Stimulated activated CD4-positive, alpha-beta T cell treated with anti-CD3 and anti-CD28 coated beads, Interleukin-2, amount 100 ng/mL, for 24 hours (primary cell): ENCODE measurements at places on chromosomes 4 and X.

DNA sequence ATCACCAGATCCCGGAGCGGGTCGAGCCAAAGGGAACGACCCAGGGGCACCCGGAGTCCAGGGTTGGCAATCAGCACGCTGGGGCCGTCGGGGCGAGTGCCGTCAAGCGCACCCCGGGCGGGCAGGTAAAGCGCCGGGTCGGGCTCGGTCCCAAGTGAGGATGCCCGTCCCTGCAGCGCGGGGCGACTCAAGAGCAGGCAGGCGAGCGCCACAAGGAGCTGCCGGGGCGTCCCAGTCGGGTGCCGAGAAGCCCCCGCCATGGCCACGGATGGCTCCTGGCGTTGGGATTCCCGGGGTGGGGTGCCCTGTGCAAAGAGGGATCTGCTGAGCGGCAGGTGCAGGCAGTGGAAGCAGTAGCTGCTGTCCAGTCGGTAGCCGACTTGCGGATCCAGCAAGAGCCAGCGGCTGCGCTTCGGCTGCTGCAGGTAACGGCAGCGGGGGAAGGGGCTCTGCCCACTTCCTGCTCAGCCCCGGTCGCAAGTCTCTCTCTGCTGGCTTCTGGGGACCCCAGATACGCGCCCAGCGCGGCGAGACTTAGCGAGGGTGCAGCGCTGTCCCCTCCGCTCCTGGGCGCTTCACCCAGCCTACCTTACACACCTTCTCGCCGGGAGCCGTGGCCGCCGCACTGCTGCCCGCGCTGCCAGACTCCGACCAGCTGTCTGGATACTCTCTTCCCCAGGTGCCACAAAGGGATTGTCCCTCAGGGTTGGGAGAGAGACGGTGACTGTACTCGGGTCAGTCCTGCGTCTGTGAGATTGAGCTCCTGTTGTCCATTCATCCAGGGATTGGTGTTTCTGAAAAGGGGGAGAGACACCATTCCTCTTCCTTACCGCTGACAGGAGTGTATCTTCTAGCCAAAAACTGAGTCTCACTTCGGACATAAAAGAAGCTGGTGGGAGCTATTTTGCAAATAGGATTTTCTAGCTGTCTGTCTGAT is at the start of gene FREM3:
Gene FREM3, minus strand, starts transcription at position 260 of the 937 bp plus-strand sequence. Its CDS starts 0 bp downstream, at position 260.
- peak; percentile 14 for DNase-seq

GRCh38 chrX:138191998-138192397 is 519.5 kb downstream of the FGF13 start:
- DNase-seq: no peak

- no peak for DNase-seq
Observed at GRCh38 chr4:145307763-145308430, 127.5 kb upstream of the OTUD4 start.

GRCh38 chr4:169098532-169098931 is 88.5 kb upstream of the CBR4 start:
- DNase-seq: no peak

GRCh38 chr4:2787230-2788100 is 5.4 kb upstream of the SH3BP2 start:
- DNase-seq: peak; percentile 59

DNA sequence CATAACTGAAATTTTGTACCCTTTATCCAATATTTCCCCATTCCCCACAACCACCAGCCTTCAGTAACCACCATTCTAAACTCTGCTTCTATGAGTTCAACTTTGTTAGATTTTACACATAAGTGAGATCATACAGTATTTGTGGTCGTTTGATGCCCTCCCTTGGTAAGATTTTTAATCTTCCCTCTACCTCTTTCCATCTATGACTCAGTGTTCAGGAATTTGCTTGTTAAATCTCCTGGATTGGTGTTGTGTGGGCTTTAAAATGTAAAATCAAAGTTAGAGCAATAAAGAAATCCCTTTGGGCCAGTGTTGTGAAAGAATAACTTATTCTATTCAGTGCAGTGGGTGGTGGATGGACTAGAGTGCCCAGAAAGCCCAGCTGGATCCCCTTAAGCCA is 37.4 kb downstream of the SLC16A2 start:
- DNase-seq: no peak

GRCh38 chr4:27013012-27013411 is 152.4 kb downstream of the STIM2 start:
- no peak for DNase-seq

GRCh38 chr4:183971929-183972490 is 66.9 kb downstream of the STOX2 start:
- no peak for DNase-seq

- no peak for DNase-seq
Observed at GRCh38 chrX:33726281-33727160, 405.6 kb downstream of the FAM47A start.

GRCh38 chrX:150348365-150348764 is 14.8 kb upstream of the MAMLD1 start:
- DNase-seq: no peak

DNA sequence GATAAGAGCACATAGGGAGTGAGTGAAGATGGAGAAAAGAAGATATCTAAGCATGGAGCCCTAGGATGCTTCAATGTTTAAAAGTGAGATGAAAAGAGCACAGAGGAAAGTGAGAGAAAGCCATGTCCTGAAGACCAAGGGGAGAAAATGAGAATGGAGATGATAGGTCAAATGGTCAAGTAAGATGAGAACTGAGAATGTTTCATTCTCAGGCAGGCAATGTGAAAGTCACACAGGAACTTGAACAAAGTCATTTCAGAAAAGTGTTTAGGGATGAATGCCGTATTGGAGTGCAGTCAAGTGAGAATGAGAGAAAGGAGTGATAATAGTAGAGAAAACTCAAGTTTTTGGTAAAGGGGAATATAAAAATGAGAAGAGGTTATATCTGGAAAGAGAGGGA is 148.7 kb upstream of the PTCHD1 start:
- no peak for DNase-seq

- DNase-seq: no peak
Observed at GRCh38 chr4:57095956-57096355, 14.2 kb downstream of the IGFBP7 start.

DNA sequence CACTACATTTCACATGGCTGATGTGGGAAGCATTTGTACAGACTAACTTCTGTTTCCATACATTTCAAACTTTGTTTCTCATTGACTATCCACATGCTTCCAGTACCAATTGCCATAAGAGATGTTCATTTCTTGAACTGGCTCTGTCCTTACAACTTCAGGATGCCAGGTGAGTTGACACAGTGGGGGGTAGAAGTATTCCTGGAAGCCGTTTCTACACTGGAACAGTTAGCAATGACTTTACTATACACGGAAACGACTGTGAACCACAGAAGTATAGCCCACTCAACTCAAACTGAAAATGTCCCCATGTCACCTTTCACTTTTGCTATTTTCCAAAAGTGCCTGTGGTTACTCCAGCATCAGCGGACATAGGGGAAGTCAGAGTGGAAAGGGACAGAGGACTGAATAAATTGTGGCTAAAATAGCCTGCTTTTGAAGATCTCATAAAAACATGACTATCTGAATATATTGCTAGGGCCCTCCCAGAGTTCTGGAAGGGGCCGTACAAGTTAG is 38.0 kb upstream of the DSPP start:
- DNase-seq: no peak

DNA sequence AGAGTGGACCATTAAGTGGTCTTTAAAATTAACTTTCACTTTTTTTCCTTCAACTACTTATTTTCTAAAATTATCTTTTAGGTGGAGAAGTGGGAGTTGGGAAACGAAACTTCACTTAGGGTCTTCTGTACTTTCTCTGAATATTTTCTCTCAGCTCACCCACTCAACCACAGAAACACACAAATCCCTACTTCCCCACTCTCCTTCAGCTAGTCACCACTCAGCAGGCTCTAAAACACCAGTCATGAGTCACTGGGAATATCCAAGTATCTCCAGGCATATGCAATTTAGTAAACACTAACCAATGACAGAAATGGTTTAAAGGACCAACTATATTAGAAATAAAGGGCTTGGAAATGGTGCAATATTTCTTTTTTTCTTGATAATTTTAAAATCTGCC is 153.0 kb upstream of the RPS6KA6 start:
- no peak for DNase-seq

DNA sequence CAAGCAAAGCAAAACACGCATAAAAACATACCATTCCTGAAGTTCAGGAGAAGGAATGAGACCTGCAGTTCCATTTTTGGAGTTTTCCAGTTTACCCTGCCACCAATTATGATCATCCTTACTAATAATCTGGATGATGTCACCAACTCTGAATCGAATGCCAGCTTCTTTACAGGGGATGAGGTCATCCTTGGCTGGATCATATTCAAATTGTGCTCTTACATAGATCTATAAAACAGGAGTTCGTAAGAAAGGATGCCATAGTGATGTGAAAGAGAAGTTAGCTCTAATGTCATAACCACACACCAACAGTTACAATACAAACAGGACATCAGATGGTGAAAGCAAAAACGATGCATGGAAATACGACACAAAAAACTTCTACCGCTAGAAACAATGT is 106.5 kb downstream of the NYX start:
- DNase-seq: no peak

GRCh38 chr4:86626066-86626465 is 32.0 kb downstream of the PTPN13 start:
- no peak for DNase-seq

- DNase-seq: no peak
Observed at GRCh38 chr4:114684462-114684861, 85.9 kb downstream of the UGT8 start.

DNA sequence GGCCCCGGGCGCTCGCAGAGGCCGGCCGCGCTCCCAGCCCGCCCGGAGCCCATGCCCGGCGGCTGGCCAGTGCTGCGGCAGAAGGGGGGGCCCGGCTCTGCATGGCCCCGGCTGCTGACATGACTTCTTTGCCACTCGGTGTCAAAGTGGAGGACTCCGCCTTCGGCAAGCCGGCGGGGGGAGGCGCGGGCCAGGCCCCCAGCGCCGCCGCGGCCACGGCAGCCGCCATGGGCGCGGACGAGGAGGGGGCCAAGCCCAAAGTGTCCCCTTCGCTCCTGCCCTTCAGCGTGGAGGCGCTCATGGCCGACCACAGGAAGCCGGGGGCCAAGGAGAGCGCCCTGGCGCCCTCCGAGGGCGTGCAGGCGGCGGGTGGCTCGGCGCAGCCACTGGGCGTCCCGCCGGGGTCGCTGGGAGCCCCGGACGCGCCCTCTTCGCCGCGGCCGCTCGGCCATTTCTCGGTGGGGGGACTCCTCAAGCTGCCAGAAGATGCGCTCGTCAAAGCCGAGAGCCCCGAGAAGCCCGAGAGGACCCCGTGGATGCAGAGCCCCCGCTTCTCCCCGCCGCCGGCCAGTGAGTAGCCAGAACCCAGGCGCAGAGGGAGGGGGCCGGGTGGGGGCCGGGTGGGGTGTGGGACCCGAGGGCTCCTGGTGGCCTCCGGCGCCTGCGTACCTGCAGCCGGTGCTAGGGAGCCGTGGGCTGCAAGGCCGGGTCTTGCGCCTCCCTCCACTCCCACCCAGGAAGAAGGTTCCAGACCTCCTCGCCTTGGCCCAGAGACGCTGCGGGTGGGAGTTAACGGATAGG is 534 bp downstream of the MSX1 start:
- DNase-seq: no peak

- DNase-seq: no peak
Observed at GRCh38 chr4:32189130-32189529, 1469.0 kb downstream of the PCDH7 start.

GRCh38 chrX:134146493-134146892 is 90.5 kb upstream of the CCDC160 start:
- no peak for DNase-seq

DNA sequence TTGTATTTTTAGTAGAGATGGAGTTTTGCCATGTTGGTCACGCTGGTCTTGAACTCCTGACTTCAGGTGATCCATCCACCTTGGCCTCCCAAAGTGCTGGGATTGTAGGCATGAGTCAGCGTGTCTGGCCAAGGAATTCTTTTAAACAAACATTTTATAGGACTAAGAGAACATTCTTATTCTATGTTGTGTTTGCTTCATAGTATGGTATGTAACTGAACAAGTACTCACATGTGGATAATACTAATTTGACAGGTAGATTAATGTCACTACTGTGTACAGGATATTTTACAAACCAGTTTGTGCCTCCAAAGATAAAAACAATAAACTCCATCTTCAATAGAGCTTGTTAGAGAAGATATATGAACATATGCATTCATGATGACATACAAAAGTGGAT is 1353.4 kb downstream of the PCDH7 start:
- no peak for DNase-seq

GRCh38 chrX:66000628-66001272 is 39.1 kb downstream of the VSIG4 start:
- no peak for DNase-seq

- no peak for DNase-seq
Observed at GRCh38 chr4:98539299-98539698, 119.1 kb downstream of the TSPAN5 start.

DNA sequence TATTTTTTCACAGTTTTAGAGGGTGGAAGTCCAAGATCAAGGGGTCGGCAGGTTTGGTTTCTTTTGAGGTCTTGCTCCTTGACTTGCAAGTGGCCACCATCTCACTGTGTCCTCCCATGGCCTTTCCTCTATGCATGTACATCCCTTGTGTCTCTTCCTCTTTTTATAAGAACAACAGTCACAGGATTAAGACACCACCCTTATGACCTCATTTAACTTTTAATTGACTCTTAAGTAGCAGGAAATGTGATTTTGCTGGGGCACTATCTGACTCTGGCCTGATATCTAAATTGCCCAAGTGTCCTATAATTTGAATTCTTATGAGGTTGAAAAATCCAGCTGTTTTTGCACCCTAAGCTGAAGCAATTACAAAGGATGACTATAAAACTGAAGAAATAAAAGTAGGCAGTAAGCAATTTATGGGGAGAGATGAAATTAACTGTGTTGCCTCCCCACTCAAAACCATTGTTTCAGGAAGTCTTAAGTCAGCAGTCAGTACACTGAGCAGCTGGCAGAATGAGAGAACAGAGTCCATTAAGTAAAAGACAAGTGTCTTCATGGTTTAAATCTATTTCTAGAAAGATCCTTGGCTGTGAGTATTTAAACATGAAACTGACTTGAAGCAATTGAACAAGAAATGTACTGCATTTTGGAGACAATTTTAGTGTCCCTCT is 601.3 kb downstream of the SPRY1 start:
- no peak for DNase-seq

DNA sequence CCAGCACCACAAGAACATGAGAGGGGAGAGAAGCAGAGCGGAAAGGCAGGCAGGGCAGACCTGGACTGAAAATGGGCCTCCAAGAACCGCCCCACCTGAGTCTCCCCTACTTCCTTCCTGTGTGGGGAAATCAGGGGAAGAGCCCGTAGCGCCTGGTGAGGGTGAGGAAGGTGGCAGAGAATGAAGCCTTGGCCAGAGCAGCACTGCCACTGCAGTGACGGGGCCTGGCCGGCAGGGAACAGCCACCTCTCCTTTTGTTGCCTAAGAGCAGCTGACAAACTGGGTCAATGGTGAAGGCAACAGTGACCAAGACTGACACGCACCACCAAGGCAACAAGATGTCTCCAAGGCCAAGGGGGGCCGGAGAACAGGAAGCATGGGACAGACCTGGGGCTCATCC is 58.4 kb upstream of the CBR4 start:
- DNase-seq: no peak
